ENCODE measurements at places on chromosomes 16 and 17. TPM values are rescaled to one million over a fixed set of nuclear protein-coding genes. Genes with fewer than 3 reads are reported as not detected.

The KRT33B gene
- not detected for total RNA-seq

The HS3ST6 gene
- total RNA-seq: not detected

The SALL1 gene
- not detected for total RNA-seq

The HEXD gene
- total RNA-seq: 30.0 TPM

DNA sequence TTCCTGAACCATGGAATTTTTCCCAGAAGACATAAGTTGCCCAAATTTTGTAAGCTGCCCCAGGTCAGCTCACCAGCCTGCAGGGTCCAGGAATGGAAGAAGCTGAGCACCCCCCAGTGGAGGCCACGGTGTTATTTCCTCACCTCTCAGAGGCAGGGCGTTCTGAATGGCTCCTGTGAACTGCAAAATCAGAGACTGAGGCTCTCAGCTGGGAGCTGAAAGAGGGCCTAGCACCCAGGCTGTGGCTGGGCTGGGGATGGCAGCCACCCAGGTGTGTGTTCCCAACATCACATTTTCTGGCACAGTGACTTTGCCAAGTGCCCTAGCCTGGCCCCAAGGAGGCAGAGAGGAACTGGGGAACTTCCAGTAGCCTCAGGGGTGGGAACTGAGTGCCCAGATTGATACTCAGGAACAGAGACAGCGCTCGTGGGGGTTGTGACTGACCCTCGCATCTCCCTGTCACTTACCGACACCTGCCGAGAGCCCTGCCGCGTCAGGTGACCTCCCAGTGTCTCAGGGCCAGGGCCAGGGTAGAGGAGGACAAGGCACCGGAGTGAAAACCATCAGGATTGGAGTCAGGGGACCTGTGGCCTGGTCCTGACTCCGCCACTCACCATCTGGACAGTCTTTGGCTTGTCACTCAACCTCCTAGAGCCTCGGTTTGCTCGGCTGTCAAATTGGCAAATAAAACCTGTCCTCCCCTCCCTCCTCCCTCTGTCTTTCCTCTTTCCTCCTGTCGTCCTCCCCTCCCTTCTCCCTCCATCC lies 11.3 kb downstream of the CACNG4 start:
- no peak for DNase-seq

DNA sequence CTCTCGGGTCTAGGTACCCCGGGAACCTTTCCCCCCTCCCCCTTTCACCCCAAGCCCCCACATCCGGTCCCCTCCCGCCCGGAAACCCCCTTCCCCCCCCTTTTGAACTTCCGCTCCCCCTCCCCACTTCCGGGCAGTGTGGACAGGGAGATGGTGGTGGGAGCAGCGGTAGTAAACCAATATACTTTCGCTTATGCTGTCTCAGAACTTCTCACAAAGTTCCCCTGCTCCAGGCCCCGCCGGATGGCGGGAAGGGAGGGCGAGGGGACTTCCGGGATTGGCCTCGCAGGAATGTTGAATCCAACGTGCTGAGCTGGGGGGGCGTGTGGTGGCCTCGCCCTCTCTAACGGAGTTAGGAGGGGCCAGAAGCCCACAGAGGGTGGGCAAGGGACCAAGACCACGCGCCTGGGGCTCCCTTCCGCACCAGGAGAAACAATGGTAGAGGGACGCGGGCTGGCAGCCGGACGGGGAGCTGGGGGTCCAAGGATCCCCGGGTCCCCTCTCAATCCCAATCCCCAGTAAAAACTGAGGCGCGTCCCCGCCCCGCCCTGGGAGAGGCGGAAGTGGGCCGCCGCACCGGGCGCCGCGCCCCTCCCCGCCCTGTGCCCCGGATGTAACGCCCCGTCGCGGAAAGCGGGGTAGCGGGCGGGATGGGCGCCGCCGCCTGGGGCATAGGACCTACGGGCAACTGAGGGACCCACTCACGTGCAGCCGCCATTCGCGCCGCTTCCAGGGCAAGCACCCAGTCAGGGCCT lies 742 bp downstream of the PFN1 start:
- DNase-seq: peak; percentile 58

DNA sequence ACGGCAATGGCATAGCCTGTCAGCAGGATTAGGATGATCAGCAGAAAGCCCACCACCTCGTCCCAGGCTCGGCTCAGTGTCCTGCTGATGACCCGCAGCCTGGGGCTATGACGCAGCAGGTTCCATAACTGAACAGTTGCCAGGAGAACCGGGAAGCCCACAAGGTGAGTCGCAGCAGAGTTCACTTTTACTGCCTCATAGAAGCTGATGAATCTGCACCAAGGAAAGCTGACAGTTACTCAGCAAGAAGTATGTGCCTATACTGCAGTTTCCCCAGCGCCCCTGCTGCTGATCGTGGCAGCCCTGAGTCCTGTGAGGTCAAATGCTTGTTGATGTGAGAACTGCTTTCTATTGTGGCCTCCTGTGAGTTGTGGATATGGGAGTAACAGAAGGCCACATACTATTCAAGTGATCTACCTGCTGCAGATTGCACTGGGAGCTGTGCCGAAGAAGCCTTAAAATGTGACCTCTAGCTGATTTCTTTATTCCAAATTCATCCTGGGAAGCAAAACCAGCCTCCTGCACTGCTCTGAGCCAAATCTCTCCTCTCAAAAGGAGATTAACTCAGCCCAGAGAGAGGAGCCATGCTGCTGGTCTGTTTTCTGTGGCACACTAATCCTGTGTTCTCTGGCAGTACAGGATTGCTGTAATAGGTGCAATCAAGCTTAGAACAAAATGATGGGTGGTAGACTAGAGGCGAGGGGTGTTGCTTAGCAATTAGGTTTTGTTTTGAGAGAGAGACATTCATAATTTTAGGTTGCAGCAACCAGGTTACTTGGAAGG lies 38.8 kb downstream of the IST1 start:
- DNase-seq: peak; percentile 15

- no peak for DNase-seq
Measured at GRCh38 chr17:8518850-8519249, 83.2 kb downstream of the NDEL1 start.

GRCh38 chr17:80596760-80597608 lies 52.3 kb downstream of the RPTOR start:
- DNase-seq: no peak

DNA sequence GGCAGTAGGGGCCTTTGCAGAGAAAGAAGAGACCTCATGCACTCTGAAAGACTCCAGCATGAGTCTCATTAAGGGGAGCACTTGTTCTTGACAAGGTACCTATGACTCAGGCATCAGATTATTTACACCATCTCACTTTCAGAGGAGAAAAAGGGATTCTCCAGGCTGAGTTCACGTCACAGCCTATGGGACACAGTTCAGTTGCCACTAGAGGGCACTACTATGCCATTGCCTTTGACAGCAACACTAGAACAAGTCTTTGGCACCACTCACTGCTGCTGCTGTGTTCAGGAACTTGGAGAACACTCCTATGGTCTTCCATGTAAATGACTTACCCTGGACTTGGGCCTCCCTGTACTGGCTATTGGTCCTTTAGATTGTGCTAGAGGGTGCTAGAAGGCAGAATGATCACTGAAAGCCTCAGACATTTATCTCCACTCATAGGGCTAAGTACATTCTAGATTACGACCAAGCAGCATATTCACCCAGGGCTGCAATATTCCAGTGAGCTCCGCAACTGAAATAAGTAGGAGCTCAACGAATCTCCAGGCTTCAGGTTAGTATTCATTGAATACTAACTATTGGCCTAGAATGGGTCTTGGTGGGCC lies 225.1 kb upstream of the CA10 start:
- DNase-seq: peak; percentile 54

Measured in PC-9 (cell line).